NCI-H2171 (cell line): ENCODE measurements at places on chromosomes 4 and X.

GRCh38 chrX:10833299-10834169, 213.1 kb upstream of the MID1 start:
- DNase-seq: no peak

- no peak for DNase-seq
These were observed 156.6 kb upstream of the CTSO start for GRCh38 chr4:156109943-156110900.

GRCh38 chrX:15043538-15043937, 170.3 kb downstream of the MOSPD2 start:
- no peak for DNase-seq

DNA sequence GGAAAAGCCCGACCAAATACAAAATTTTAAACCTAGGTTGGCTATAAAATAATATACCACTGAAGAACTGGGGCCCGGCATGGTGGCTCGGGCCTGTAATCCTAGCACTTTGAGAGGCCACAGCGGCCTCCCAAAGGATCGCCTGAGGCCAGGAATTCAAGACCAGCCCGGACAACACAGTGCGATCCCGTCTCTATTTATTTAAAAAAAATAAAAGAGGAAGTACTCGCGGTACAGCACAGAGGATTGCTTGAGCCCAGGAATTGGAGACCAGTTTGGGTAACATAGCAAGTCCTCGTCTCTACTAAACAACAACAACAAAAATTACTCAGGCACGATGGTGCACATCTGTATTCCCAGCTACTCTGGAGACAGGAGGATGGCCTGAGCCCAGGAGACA, 44.8 kb upstream of the CDKN2AIP start:
- DNase-seq: no peak

DNA sequence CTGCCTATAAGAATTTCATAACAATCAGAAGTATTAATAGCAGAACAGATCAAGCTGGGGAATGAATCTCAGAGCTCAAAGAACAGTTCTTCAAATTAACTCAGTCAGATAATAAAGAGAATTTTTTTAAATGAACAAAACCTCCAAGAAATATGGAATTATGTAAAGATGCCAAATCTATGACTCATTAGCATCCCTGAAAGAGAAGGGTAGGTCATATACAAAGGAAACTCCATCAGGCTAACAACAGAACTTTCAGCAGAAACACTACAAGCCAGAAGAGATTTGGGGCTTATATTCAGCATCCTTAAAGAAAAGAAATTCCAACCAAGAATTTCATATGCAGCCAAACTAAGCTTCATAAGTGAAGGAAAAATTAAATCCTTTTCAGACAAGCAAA, 28.6 kb downstream of the CBR4 start:
- DNase-seq: no peak

- no peak for DNase-seq
These were observed 28.2 kb upstream of the TLR2 start for GRCh38 chr4:153655928-153656327.

DNA sequence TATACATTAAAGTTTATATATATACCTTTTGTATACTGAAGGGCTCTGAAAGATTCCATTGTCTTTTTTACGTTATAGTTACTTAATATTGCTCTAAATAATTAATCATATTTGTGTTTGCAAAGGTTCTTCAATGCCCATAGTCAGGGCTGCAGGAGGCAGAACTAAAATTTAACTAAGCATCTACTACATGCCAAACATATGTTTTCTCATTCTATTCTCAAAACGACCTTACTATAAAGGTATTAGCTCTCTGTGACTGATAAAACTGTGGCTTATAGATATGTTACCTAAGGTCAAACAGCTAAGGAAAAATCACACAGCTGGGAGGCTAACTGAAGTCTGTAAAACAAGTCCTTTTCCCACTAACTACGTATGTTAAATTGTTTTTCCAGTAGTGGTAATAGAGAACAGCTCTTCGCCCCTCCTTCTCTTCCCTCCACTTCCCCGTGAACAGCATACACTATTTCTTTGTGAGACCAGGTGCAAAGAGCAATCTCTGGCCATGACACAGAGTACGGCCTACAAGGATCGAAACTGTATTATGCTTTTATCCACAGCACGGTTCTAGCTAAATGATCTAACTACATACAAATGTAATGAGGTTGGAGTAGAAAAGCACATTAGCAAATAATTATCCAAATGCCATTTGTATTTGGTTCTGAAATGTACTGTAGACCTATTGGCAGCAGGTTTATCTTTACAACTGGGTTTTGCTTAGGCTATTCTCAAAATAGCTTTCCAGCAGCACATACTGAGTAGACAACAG, 1.7 kb downstream of the CNOT6L start:
- DNase-seq: no peak

DNA sequence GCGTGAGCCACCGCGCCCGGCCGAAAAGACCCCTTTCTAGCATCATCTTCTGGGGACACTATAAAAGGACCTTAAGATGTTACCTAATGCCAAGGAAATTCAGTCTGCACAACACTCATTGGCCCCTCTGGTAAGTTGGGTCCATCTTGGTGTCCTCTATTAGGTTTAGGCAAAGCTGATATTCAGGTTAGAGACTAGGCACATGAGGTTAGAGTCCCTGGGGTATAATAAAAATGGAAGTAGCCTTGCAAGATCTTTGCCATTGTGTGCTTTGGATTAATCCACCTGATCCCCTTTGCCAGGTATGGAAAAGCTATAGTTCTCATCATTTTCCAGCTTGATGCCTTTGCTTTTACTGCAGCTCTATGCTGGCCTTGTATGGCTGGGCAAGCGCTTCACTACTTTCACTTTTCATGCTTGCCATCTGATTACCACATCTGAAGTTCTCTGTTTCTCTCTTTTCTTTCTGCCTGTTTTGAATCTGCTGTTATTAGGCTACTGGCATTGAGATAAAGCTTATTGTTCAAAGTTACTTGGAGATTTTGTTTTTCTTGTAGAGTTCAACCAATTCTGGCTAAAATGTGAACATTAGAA, 5.4 kb upstream of the ADH4 start:
- DNase-seq: no peak

GRCh38 chrX:100591256-100592051, 6.7 kb downstream of the TNMD start:
- no peak for DNase-seq

- DNase-seq: no peak
These were observed 746.4 kb upstream of the MAGEB2 start for GRCh38 chrX:29468911-29469494.

GRCh38 chrX:40068048-40068447, 29.7 kb downstream of the BCOR start:
- no peak for DNase-seq

DNA sequence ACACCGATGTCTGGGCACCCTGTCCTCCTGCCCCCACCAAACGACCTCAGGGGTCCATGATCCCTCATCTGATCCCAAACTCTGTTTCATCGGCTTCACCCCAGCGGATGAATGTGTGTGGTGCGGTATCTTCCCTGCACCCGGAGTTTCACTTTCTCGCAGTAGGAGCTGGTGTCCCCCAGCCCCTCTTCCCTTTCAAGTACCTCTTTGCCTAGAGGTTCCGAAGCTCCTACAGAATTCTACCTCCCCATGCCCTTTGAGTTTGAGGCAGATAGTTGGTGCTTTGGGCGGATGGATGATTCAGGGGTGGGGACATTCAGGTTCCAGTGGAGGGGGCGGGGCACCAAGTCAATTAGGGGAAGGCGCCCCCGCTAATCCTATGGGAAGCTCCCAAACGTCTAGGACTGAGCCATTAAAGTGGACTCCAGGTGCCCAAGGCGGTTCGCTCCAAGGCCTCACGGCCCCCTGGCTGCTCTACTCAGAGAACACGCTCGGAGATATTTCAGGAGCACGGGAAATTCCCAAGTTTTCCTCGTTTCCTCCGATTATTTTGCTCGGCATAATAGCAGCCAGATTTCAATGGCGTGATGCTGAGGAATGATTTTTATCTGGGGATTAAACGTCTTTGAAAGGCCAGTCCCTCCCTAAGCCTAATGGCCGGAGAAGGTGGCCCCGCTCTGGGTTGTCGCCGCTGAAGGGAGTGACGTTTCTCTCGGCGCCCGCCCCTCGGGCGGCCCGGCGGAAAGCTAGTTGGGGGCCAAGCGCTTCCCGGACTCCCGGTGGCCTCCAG, 1.3 kb downstream of the MSX1 start:
- no peak for DNase-seq

DNA sequence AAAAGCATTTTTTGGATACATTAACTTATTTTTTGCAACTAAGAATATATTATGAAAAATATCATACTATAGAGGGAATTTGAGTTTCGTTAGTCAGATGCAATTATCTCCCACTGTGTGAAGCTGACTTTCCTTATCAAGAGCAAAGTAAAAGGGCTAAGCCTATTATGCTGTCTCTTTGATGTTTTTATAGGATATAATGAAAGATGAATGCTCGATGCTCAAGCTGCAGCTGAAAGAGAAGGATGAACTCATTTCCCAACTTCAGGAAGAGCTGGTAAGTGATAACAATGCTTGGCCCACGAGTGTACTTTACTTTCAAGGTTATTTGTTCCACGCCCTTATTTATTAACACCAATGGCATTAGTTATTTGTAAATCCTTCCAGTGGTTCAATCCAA, 688.4 kb downstream of the CCSER1 start:
- no peak for DNase-seq

DNA sequence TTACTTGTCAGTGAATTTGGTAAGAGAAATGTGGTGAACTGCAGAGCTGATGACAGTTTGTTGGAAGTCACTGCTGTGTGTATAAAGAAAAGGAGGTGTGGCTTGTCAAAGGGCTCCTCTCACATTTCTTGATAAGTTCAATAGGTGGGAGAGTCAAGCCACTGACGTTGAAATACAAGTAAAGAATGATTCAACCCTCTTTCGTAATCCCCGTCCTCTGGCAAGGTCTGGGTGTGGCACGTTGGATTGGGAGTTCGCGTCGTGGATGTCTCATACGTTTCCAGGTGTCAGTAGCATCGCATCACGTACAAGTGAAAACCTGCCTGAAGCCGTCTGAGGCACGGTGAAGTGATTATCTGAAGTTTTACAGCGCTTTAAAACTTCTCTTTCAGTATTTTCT, 76.4 kb downstream of the EGF start:
- no peak for DNase-seq

- DNase-seq: no peak
These were observed 548 bp downstream of the TMEM164 start for GRCh38 chrX:110003167-110004156.

- no peak for DNase-seq
These were observed 142.1 kb upstream of the FTHL17 start for GRCh38 chrX:31213941-31214340.

- DNase-seq: no peak
These were observed 118.7 kb downstream of the SMARCA1 start for GRCh38 chrX:129404670-129405008.

GRCh38 chr4:1819284-1819683, 26.2 kb downstream of the FGFR3 start:
- no peak for DNase-seq

- no peak for DNase-seq
These were observed 82.5 kb downstream of the CPE start for GRCh38 chr4:165461159-165461821.

DNA sequence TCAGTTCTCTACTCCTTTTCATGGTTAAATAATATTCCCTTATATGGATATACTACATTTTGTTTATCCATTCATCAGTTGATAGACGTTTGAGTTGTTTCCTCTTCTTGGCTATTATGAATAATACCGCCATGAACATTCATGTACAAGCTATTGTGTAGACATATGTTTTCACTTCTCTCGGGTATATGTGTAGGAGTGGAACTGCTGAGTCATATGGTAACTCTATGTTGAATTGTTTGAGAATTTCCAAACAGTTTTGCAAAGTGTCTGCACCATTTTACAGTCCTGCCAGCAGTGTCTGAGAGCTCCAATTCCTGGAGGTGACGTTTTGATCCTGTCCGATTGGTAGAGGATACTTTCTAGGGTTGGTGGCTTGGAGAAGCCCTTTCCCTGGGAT, 23.6 kb downstream of the PLAC1 start:
- no peak for DNase-seq

DNA sequence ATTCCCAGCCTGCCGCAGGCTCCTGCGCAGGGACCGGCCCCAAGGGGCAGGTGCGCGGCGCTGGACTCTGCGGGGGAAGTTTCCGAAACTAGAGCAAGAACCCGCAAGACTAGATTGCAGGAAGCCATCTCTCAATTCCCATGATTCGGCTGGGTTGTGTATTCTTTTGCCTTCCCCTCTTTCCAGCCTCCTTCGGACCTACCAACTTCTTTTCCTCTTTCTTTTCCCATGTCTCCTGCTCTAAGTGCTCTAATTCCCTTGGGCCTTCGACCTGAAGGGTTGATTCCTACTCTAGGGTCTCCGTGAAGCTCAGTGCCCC, 645 bp upstream of the OPHN1 start:
- no peak for DNase-seq

DNA sequence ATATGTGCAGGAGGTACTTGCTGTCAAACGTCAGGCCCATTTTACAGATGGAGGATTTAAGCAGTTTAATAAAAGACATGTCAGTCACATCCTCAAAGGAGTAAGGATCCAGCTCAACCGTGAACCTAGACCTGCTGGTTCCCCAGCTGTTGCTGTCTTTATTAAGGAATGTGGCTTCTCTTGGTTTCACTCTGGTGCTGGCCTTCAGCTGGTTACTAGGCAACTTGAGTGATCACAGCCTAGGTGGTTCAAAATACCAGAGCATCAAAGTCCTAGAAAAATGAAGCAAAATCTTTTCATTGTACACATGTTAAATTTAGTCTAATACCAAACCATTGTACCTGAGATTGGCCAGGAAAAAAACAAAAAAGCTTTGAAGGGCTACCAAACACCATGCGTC, 32.7 kb upstream of the GLRA2 start:
- no peak for DNase-seq

DNA sequence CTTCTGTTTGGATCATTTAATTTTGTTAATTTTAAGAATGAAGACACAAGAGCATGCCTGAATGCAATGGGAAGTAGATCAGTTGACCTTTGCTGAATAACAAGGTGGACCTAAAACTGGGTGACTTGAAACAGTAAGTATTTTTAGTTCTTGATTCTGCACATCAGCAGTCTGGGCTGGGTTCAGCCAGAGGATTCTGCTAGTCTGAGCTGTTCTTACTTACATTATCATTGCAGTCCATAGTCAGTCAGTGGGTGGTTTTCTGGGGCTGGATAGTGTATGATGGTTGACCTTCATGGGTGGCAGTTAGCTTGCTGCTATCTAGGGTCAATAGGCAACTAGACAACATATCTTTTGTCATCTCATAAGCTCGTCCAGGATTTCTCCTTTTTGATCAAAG, 91.4 kb downstream of the HS3ST1 start:
- DNase-seq: no peak

- DNase-seq: peak; percentile 50
These were observed 557 bp upstream of the USP38 start for GRCh38 chr4:143184217-143184502.

GRCh38 chrX:86829786-86830185, 681.5 kb downstream of the DACH2 start:
- no peak for DNase-seq

- no peak for DNase-seq
These were observed 1454.8 kb downstream of the FSTL5 start for GRCh38 chr4:160709026-160709425.

GRCh38 chr4:25146076-25146475, 14.2 kb downstream of the SEPSECS start:
- no peak for DNase-seq
